Peyer's patch (tissue), 4 donors: ENCODE measurements at places on chromosomes 2 and 18. TPM values are rescaled to one million over a fixed set of nuclear protein-coding genes. Genes with fewer than 3 reads are reported as not detected.

Gene CNRIP1
- 5.2 TPM for total RNA-seq

DNA sequence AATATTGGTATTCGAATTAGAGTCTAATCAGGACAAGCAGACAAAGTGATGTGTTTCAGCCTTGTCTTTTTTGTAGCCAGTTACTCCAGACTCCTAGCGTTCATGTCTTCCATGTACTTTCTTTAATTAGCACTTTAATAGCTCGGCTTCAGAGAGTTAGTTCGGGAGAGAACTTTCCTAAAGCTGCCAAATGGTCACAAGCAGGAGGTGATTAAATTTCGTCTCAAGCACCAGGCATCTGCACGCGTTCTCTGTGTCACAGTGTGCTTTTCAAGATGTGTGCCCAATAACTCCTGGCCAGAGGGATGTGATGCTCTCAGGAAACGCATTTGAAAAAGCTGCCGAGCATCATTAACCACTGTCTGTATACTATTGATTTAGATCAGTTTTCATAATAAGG is 790.8 kb downstream of the SOCS6 start:
- no peaks in the 10 kb centered on the region for H3K4me1 ChIP-seq
- no peak overlapping the region for H3K27ac ChIP-seq
- H3K27me3 ChIP-seq, result no peaks in the 10 kb centered on the region
- H3K4me3 ChIP-seq, result no peak overlapping the region

- H3K36me3 ChIP-seq, result no peaks in the 10 kb centered on the region
- H3K4me3 ChIP-seq, result no peak overlapping the region
- H3K27ac ChIP-seq, result no peak overlapping the region
Observed at GRCh38 chr2:131431336-131431735, 44.6 kb upstream of the TUBA3D start.

Gene ALPP
- total RNA-seq, result not detected

- no peak for DNase-seq
- no peaks in the 10 kb centered on the region for H3K27me3 ChIP-seq
- no peak overlapping the region for H3K27ac ChIP-seq
- no peaks in the 10 kb centered on the region for H3K4me1 ChIP-seq
- no peak overlapping the region for H3K4me3 ChIP-seq
Observed at GRCh38 chr2:205218056-205218455, 464.2 kb upstream of the NRP2 start.

Gene CENPA
- not detected for total RNA-seq

DNA sequence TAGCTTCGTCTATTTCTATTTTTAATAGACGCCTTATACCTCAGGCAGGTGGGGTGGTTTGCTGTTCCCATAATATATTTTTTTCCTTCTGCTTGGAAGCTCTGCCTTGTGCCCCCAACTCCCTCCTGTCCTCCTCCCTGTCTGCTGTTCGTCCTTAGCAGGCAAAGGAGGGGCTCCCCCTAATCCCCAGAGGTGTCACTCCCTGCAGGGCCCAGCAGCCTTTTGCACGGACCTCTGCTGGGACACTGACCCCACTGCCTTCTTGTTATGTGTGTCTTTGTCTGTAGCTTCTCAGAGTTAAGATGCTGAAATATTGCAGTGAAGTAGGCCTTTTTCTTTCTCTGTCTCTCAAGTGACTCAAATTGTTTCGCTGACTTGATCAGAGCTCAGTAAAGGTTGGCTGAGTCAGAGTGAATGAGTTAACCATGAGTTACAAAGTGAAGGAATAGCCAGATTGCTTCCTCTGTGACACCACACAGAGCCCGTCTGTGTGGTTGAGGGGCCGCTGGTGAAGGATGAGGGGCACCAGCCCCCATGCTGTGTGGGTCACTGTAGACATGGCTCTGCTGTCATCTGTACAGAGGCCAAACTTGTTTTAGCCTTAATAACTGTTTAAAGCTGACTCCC is 47.7 kb downstream of the PRKCE start:
- H3K36me3 ChIP-seq, result no peaks in the 10 kb centered on the region
- no peaks in the 10 kb centered on the region for H3K4me1 ChIP-seq
- no peak for DNase-seq

GRCh38 chr2:24490181-24490689 is 819 bp upstream of the NCOA1 start:
- H3K27ac ChIP-seq, result peak overlapping the region; percentile 87
- H3K27me3 ChIP-seq, result no peaks in the 10 kb centered on the region

GRCh38 chr18:26133652-26134051 is at the start of gene PSMA8:
Gene PSMA8 (plus strand): TSS chr18:26133869. CDS start chr18:26133966, 97 bp downstream.
- H3K36me3 ChIP-seq, result no peaks in the 10 kb centered on the region
- no peaks in the 10 kb centered on the region for H3K4me1 ChIP-seq
- no peaks in the 10 kb centered on the region for H3K27me3 ChIP-seq
- no peak within 1 kb of the TSS for H3K27ac ChIP-seq

GRCh38 chr2:17136877-17137276 is 381.4 kb downstream of the RAD51AP2 start:
- no peaks in the 10 kb centered on the region for H3K36me3 ChIP-seq
- DNase-seq, result no peak
- H3K4me3 ChIP-seq, result no peak overlapping the region
- no peak overlapping the region for H3K27ac ChIP-seq

Gene NEMP2
- 0.85 TPM for total RNA-seq

Gene AMER3
- 0.13 TPM for total RNA-seq

Gene MTIF2
- 36.2 TPM for total RNA-seq

DNA sequence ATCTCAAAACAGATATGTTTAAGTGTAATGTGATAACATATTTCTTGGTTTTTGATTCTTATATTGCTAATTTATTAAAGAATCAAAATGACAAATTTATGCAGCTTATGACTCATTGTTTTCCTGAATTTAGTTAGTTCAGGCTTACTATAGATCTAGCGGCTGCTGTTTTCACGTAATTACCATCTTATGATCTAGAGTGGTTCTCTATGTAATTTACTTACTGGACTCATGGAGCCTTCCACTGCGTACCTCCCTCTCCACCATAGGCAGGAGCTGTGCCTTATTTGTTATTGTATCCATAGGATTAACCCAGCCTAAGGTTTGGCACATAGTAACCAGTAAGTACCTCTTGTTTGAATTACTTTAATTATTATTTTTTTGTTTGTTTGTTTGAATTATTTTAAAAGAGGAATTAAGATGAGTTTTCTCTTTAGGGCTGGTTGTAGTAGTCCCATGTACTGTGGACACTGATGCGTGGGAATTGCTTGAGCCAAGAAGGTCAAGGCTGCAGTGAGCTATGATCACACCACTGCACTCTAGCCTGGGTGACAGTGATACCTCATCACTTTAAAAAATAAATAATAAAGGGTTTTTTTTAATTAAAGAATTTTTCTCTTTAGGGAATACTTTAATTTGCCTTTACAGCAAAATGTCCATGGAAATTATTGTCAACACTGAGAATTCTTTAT is 165.5 kb downstream of the PHLPP1 start:
- H3K4me3 ChIP-seq, result no peak overlapping the region
- no peaks in the 10 kb centered on the region for H3K4me1 ChIP-seq
- H3K27me3 ChIP-seq, result no peaks in the 10 kb centered on the region
- no peak overlapping the region for H3K27ac ChIP-seq
- DNase-seq, result no peak

DNA sequence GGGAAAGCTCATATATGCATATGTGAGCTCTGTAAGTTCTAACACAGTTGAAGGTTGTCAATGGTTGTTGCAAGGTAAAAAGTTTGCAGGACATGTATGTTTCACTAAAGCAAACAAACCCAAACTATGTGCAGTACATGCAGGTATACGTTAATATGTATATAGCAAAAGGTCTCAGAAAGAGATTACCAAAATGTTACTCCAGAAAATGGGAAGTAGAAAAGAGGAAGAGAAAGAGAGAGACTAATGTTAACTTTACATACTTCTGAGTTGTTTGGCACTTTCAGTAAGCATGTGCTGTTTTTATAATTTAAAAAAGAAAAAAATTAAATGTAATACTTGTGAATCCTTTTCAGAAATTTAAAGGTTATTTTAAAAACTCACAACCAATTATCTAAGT is 32.8 kb upstream of the PEX13 start:
- H3K36me3 ChIP-seq, result no peaks in the 10 kb centered on the region
- H3K4me1 ChIP-seq, result no peaks in the 10 kb centered on the region
- no peaks in the 10 kb centered on the region for H3K27me3 ChIP-seq
- H3K4me3 ChIP-seq, result no peak overlapping the region
- peak overlapping the region; percentile 34 for H3K27ac ChIP-seq

GRCh38 chr2:209422191-209422754 is 1.6 kb upstream of the MAP2 start:
- H3K36me3 ChIP-seq, result no peaks in the 10 kb centered on the region
- no peak overlapping the region for H3K27ac ChIP-seq
- no peak overlapping the region for H3K4me3 ChIP-seq
- DNase-seq, result no peak
- no peaks in the 10 kb centered on the region for H3K4me1 ChIP-seq
- no peaks in the 10 kb centered on the region for H3K27me3 ChIP-seq

Gene ALPI
- 22.3 TPM for total RNA-seq

DNA sequence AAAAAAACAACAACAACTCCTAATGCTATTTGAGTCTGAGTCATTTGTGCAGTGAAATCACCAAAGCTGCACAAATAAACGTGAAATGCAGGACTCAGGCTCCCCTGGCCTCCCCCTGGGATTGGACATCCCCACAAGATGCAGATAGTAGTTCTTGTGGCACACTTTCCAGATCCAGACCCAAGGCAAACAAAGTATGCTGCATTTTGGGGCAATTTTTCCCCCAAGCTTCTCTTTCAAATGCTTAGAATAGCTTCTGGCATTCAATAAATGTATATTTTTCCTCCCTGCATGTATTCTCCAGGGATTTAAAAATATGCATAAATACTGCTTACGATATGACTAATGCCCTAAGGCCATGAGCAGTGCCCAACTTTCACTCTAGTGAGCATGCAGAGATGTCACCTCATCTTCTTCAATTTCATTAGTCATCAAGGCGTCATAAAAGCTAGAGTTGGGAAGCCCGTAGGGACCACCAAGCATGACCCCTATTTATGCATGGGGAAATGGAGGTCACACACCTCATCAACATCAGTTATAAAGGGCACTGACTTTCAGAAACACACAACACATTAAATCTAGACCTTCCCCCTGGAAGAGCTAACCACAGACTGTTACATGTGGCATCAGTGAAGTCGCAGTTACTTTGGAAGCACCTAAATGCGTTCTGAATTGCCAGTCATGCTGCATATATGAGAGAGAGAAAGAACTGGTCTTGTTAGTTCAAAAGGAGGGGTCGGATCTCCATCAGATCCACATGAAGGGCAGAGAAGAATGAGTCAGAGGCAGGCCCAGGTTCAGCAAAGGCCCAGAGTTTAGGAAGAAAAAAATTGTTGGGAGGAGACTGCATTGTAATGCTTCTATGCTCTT is 374.1 kb downstream of the LPIN1 start:
- no peaks in the 10 kb centered on the region for H3K27me3 ChIP-seq
- H3K4me3 ChIP-seq, result no peak overlapping the region
- H3K27ac ChIP-seq, result no peak overlapping the region
- H3K4me1 ChIP-seq, result no peaks in the 10 kb centered on the region
- no peaks in the 10 kb centered on the region for H3K36me3 ChIP-seq

DNA sequence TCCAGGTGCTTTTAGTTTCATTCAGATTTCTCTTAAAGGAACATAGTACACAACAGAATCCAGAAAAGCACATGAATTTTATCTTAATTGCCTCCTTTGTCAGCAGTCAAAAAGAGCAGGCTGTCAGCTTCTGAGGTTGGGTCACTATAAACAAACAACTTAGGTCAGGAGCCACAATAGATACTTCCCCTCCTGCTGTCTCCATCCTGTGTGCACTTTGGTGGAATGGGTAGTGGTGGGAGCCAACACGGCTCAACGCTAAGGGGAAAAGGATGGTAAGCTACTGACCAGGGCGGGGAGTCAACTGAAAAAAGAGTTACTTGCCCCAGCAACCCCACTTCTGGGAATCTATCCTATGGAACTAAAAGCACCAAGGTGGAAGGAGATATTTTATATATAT is 121.9 kb downstream of the PAX3 start:
- DNase-seq, result no peak
- no peak overlapping the region for H3K27ac ChIP-seq
- H3K4me1 ChIP-seq, result no peaks in the 10 kb centered on the region
- no peak overlapping the region for H3K4me3 ChIP-seq
- no peaks in the 10 kb centered on the region for H3K36me3 ChIP-seq

Gene ANKRD62
- not detected for total RNA-seq

DNA sequence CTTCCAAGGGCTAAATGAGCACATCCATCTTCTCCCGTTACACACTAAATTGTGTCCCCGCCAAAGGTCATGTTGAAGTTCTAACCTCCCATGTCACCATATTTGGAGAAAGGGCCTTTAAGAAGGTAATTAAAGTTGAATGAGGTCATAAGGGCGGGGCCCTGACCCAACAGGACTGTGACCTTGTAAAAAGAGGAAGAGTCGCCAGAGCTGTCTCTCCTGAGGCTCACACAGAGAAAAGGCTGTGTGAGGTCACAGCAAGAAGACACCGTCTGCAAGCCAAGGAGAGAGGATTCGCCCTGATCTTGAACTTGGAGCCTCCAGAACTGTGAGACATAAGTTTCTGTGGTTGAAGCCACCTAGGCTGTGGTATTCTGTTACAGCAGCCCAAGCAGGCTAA is 24.1 kb downstream of the TRABD2A start:
- H3K27me3 ChIP-seq, result no peaks in the 10 kb centered on the region
- H3K4me1 ChIP-seq, result no peaks in the 10 kb centered on the region
- no peaks in the 10 kb centered on the region for H3K36me3 ChIP-seq

- no peak overlapping the region for H3K27ac ChIP-seq
- no peaks in the 10 kb centered on the region for H3K27me3 ChIP-seq
- H3K4me1 ChIP-seq, result no peaks in the 10 kb centered on the region
- no peaks in the 10 kb centered on the region for H3K36me3 ChIP-seq
- no peak overlapping the region for H3K4me3 ChIP-seq
- no peak for DNase-seq
Observed at GRCh38 chr2:137333386-137334165, 568.2 kb downstream of the THSD7B start.

Gene TSN
- 23.1 TPM for total RNA-seq

Gene NAT8
- 9.2 TPM for total RNA-seq
